Mesenteric fat pad (tissue), 1 donor: ENCODE measurements at places on chromosomes 3 and 15.

DNA sequence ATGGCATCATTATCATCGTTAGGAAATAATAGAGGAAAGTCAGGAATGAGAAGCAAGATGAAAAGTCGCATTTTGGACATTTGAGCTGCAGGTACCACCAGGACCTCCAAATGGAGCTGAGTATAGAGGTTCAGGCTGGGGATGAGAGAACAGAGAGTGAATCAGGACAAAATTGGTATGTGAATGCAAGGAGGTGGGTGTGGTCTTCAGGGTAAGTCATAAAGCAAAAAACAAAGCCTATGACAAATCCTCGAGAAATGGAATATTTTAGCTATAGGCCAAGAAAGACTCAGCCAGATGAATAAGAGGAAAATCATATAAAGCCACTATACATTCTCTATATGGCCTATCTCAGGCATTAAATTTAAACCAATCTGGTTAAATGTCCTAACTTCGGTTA, 841.3 kb downstream of the ROBO1 start:
- no peak for DNase-seq

GRCh38 chr3:124999897-125000435, 55.8 kb downstream of the HEG1 start:
- DNase-seq, result no peak

DNA sequence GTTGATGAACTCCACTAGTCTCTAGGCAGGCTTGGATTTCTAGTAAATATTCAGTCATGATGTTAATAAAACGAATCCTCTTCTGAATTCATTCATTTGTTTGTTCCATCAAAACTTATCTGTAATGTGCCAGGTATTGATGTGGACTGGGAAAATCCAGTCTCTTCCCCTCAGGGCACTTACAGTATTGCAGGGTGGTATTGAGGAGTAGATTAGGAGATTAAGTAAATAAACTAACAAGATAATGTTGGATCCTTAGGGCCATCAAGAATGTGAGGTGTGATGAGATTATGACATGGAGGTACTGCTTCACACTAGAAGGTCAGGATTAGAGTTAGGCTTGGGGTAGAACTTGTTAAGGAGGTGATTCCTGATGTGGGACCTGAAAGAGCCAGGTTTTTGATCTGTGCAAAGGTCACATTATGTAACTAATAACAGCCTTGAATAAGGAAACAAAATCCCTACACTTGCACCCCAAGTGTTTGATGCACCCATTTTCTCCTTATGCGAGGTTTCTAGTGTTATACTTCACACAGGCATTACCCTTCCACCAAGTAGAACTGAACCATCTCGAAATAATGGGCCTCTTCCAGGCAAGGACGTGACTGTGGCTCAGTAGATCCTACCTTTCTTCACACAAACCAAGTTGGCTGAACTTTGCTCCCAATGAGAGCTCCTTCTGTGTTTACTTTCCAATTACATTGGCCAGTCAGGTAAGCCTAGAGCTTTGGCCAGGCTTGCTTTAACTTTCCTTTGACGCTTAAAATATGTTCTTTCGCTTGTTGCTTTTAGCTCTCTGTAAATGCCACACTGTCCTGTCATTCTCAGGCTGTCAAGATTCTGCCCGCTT, 16.7 kb downstream of the MCTP2 start:
- no peak for DNase-seq

- no peak for DNase-seq
These were observed 374.6 kb upstream of the TBL1XR1 start for GRCh38 chr3:177571944-177572315.

DNA sequence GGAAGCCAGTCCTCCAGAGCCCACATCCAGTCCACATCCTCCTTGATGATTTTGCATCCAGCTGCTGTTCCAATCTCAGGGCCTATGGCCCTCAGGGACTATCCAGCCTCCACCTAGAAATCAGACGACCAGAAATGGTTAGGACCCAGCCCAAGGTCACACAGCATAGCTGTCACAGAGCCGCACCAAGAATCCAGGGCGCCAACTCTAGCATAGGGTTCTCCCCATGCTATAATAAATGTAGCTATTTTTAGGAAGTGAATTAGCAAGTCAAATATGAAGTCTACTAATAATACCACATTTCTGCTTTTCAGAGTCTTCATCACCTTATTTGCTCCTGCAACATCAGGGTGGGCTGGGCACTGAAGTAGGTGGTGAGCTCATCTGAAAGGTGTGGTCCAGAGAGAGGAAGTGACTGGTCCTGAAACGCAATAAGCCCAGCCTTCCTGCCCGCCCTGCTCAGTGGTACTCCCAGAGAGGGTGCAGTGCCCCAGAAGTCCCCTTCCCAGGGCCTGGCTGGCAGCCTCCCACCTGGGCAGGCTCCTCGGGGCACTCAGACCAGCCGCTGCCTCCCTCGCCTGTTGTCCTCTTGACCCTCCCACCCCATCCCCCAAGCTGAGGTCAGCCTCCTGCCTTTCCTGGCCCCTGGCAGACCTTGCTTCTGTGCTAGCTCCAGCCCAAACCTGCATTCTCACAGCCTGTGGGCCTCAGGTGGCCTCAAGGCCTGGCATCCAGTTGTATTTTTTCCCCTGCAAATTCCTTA, 17.6 kb upstream of the CYP11A1 start:
- DNase-seq, result no peak

- DNase-seq, result peak; percentile 88
These were observed 118.6 kb upstream of the PRR20G start for GRCh38 chr3:127406309-127407025.

DNA sequence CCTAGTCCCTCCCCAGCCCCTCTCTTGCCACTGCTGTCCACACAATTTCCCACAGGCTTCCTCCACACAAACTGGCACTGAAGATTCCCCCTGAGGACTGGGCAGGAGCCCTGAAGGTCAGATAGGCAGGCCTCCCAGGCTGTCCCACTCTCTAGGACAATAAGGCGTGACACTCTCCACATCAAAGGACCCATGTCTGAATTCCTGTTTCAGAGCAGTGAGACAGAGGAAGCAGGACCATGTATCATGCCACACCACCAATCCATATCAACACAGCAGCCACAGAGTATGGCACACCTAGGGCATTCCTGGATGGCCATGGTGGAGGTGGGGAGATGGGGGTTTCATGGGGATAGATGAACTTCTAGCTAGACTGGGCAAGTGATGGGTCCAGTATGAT, 13.8 kb upstream of the CCR1 start:
- no peak for DNase-seq

DNA sequence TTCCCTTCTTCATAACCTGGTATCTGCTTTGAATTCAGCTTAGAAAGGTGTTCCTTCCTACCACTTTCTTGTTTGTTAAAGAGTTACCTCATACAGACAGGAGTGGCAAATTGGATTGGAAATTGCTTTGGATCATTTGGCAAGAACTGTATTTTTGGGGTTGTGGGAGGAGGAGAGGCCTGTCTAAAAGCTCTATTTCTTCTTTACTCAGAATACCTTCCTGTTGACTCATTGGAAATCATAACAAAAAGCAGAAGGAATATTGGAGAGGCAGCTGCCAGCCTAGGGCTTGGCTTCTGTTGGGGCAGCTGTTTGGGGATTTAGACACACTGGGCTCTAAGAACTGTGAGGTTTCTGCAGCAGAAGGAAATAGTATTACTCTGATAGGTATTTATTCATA, 14.2 kb downstream of the IQGAP1 start:
- no peak for DNase-seq

GRCh38 chr3:158912621-158913020, 110.8 kb downstream of the MFSD1 start:
- DNase-seq, result no peak

DNA sequence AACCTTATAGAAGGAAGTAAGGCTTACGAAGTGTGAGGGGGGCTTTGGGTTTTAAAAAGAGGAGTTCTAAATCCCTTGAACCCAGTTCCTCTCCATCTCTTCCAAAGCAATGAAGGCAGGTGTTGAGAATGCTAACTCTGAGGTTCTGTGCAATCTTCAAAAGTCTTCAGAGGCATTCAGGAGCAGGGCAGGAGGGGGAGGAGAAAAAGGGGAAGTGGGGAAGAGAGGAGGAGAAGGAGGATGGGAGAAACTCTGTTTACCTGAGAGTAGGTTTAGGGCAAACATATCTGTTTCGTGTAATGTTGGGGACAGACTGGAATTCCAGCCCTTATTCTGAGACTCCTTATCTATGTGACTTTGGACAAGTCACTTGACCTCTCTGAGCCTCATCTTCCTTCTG, 36.9 kb downstream of the FAM3D start:
- DNase-seq, result no peak

DNA sequence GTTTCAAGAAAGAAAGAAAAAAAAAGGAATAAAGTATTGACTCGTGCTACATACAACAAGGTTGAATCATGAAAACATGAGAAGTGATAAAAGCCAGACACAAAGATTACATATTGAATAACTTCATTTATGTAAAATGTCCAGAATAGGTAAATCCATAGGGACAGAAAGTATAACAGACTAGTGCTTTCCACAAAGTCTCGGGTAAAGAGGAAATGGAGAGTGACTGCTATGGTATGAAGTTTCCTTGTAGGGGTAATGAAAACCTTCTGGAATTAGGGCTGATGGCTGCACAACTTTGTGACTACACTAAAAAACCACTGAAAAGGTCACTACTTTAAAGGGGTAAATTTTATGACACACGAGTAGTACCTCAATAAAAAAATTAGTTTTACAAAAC, 13.0 kb downstream of the LRRFIP2 start:
- no peak for DNase-seq

DNA sequence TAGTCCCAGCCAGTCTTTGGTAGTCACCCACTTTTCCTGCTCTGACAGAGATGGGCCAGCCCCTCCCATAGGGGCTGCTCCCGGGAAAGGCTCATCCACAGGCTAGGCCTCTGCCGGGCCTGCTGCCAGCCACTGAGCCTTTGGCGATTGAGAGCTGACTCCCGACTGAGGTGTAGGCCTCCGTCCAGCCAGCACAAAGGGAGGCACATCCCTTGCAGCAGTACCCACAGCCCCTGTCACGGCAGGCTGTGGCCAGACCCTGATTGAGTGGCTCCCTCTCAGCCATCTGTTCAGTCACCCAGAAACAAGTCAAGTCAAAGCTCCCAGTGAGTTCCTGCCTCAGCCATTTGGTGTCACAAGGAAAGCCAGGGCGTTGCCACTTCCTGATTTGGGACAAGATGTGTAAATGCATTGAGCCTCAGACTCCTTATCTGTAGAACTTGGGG, 6.2 kb upstream of the PAK6 start:
- DNase-seq, result no peak

DNA sequence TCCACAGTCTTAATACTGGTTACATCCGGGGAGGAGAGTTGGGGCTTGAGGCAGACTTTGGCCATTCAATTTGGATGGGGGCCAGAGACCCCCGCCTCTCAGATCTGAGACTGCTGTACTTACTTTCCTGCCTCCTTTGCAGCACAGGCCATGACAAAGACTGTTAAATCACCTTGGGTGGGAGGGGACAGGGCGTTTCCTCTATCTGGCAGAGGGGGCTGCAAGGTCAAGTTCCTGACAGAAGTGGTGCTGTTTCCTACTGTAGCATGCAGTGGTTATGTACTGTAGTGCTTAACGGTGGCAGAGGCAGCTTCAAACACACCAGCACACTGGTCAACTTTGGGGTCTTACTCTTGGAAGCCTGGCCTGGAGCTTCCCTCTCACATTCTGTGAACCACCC, 261.2 kb upstream of the LRRFIP2 start:
- DNase-seq, result no peak

DNA sequence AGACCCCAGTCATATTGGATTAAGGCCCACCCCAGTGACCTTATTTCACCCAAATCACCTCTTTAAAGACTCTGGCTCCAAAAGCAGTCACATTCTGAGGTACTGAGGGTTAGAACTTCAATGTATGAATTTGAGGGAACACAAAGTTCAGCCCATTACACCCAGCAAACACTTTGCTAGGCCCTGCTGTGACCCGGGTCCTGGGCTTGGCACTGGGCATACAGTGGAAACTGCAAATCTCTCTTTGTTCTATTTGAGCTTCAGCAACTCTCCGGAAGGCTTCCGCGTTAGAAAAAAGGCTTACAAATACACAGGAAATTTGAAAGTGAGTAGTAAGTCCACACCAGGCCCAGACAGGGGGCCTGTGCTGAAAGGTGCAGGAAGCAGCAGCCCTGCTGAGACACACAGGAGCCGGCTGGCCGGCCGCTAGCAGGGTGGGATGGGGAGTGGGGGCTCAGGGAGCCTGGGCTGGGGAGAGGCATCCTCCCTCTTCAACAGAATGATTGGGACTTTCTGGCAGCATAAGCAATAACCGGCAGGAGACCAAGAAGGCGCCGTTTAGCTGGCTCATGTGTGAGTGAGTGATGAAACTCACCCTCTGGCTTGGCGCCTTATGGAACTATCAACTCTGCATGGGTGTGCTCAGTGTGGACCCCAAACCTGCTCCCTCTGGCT, 13.0 kb downstream of the LIPC start:
- no peak for DNase-seq

DNA sequence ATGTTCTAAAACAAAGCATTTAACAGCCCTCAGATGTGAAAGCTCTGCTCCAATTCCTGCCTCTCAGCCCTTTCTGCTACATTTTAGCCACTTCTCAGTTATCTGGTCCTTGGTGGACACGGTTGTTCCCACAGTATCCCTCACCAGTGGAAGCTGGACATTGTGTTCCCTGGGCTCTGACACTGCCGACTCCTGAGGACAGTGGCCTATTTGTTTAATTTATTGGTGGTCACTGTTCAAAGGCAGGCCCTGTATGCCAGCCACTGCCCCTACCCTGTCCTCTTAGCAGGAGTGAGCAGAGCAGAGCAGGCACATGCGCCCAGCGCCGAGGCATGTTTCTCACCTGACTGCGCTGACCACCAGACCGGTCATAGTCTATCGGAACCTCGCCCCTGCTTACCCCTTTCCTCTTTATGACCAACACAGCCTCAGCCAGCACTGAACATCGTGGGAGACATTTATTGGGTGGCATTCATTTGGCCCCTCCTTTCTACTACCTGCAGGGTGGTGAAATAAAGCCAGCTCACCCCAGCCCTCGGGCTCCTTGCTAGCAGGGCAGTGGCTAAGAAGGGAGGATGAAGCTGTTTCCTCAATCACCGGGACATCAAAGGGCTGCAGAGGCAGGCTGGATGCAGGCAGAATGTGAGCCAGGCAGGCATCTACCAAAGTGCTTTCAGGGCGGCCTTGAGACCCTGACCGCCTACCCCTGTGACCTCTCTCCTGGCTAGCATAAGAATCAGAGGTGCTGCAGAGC, 54.3 kb upstream of the HACD2 start:
- peak; percentile 85 for DNase-seq

- DNase-seq, result no peak
These were observed 44.4 kb upstream of the RSL24D1 start for GRCh38 chr15:55241186-55241585.

GRCh38 chr3:124881976-124882697, 5.0 kb downstream of the ITGB5 start:
- peak; percentile 51 for DNase-seq

GRCh38 chr3:125035217-125035616, 20.6 kb downstream of the HEG1 start:
- DNase-seq, result no peak

DNA sequence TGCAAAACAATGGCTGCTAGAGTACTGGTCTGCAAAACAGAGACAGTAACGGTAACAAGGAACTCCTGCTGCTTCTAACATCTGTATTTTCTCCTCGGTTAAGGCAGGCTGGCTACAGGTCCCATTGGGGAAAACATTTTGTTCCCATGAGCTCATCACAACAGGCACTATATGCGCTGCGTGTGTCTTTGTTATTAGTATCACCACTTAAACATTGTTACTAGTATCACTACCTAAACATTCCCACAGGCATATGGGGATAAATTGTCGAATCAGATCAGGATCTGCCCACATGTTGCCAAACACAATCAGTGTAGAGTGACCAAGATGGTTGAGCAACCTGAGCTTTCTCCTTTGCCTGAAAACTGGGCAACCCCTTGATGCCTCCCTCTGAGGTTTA, 77.2 kb downstream of the TOP2B start:
- no peak for DNase-seq
